ENCODE measurements at places on chromosomes 12 and 14.

DNA sequence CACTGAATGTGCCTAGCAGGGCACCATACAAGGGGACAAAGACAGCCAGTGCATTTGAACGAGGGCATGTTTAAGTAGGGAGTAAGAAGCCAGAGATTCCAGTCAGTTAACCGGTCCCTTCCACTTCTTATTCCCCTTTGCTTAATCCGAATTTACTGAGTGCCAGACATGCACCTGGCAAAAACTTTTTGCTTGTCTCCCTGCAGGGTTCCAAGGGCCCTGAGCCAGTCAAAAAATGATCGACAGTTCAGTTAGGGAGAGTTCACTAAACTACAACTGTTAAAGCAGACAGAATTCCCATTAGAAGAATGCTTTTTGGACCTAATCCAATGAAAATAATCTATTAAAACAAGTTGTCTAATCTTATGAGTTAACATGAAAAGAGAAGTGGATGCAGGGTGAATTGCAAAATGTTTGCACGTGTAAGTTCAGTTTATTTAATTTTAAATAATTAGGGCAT lies 193.8 kb downstream of the TMTC2 start:
- DNase-seq = peak; percentile 22

DNA sequence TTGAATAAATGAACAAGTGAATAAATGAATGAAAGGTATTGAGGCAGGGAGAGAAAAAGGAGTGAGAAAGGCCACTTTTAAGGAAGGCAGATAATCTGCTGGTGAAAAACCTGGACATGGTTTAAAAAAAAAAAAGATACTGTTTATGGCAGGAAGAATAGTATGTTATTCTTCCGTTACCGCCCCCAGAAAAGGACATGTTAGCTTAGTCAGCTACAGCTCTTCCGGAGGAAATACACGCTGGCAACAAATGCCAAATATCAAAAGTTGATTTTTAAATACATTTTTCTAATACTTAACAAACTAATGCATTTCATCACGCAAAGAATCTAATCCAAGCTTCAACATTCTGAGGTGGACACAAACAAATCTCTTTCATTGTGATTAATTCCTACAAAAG lies 43.2 kb downstream of the SLC5A8 start:
- no peak for DNase-seq

DNA sequence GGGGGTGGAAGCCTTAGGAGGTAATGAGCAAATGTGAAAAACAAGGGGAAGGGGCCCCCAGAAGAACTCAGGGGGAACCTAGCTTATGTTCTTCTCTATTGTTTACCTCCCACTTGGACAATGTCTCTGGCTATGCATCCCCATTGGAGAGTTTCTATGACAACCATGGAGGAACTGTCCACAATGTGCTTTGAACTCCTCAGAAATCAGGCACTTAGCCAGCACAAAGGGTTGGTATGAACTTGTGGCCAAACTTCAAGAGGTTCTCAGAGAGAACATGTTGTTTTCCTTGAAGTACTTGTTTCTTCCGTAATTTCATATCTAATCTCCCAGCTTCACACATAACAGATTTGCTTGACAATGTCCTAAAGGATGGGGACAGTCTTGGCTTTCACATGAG lies 202.8 kb upstream of the PELI2 start:
- DNase-seq = no peak

DNA sequence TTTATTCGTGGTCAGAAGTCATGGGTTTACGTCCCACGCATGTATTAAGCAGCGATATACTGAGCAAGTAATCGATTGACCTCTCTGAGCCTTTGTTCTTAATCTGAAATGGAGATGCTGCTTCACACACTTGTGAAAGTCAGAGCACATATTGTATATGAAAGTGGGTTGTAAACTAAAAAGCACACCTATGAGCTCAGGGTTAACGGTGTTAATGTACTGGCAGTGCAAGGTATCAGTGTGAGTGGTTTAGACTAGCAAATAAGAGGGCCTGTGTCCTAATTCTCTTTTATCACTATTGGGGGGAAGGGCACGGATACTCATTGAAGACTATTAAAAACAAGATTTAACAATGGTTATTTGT lies 676 bp downstream of the MRPL42 start:
- DNase-seq = no peak

DNA sequence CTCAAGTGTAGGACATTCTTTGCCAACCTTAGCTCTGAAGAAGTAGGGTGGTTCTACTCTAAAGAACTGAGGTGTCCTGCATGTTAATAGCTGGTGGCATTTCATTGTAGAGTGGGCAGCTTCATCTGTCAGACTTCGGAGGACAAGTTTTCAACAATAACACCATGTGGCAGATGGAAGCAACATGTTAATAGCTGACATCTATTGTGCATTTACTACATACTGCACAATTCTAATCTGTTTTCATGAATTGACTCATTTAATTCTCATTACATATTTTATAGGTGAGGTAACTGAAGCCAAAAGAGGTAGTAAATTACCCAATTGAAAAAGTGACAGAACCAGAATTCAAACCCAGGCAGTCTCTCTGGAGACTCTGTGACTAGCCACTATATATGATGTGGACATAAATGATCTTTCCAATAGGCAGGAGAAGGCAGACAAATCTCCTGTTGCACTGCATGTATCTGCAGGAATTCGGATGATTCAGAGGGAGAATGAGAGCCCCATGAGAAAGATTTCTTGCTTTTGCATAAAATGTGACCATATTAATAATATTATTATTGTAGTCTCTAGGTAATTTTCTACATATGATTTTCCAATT lies 137.2 kb upstream of the E2F7 start:
- no peak for DNase-seq

- no peak for DNase-seq
Measured at GRCh38 chr12:70852416-70853150, 68.0 kb downstream of the PTPRR start.

DNA sequence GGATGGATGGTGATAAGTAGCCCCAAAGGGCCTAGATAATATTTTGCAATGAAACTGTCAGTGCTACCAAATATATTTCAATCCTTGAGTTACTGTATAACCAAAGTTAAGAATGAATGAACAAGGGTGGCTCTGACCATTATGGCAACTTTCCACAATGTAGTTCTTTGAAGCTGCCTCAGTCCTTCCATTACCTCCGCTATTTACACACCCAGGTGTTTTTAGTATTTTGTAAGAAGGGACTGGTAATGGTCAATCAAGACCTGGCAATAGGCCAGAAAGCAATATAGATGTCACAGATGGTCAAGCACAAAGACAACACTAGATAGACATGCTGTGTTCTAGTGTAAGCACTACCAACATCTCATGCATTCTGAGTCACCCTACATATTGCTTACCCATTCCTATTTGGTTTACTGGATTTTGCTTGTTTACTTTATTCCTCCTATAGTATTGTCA lies 16.3 kb downstream of the DUSP16 start:
- DNase-seq = peak; percentile 43

DNA sequence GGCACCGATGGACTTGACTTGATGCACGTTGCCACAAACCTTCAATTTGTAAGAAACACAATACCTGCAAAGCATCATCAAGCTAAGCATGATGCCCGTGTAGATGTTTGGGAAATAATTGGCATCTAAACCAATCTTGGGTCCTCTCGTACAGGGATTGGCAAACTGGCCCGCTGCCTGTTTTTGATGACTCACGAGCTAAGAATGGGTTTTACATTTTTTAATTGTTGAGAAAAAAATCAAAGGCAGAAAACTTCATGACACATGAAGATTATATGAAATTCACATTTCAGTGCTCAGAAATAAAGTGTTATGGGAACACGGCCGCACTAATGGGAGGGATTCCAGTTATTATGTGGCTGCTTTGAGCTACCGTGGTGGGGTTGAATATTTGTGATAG lies 10.9 kb downstream of the MTA1 start:
- DNase-seq = no peak

DNA sequence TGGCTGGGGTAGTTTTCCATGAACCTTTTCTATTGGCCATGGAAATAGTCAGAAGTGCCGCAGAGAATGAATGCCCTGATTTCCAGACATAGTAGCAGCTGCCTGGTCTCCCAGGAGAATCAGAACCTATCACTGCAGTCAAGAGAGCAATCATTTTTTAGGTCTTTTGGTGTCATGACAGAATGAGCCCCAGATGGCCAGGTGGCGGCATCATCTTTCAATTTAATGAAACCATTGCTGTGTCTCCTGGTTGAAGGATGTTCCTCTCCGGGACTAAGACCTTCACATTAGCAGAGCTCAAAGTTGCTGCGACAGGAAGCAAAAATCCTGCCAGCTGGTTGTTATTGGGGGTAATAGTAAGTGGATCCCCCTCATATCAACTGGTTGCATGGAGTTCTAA lies 18.8 kb downstream of the TNFAIP2 start:
- DNase-seq = no peak

DNA sequence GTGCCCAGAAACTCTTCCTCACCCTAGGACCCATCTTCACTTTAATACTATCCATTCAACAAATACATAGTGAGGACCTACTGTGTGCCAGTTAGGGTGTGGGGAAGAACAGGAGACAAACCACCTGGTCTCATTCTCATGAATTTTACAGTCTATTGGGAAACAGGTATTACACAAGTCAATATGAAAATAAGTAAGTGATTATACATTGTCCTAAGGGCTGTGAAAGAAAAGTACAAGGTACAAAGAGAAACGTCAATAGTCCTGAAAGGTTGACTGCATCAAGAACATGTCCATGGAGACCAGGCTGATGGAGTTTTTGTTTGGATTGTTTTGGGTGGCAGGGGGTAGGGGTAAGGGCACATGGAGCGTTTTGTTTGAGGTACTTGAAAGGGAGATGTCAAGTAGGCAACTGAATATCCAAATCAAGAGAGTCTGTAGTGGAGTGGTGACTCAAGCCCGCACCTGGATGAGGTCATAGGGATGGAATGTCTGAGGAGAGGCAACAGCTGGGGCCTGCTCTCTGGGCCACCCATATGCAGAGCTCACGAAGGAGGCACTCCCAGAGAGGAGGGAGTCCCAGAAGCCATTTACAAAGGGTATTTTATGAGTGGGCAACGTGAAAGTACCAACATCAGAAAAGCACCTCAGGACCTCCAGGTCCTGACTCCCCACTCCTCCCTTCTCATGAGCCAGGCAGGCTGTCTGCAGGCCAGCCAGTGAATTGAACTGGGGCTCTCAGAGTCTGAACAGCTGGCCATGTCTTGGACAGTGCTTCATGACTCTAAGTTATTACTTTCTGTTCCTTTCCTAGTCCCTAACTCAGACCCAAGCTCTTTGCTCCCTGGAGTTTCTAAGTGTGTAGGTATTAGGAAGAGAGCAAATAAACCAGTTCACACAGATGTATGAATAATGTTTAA lies 272.0 kb downstream of the ZFP36L1 start:
- DNase-seq = peak; percentile 40

- no peak for DNase-seq
Measured at GRCh38 chr14:83071888-83072501, 1538.3 kb upstream of the SEL1L start.

DNA sequence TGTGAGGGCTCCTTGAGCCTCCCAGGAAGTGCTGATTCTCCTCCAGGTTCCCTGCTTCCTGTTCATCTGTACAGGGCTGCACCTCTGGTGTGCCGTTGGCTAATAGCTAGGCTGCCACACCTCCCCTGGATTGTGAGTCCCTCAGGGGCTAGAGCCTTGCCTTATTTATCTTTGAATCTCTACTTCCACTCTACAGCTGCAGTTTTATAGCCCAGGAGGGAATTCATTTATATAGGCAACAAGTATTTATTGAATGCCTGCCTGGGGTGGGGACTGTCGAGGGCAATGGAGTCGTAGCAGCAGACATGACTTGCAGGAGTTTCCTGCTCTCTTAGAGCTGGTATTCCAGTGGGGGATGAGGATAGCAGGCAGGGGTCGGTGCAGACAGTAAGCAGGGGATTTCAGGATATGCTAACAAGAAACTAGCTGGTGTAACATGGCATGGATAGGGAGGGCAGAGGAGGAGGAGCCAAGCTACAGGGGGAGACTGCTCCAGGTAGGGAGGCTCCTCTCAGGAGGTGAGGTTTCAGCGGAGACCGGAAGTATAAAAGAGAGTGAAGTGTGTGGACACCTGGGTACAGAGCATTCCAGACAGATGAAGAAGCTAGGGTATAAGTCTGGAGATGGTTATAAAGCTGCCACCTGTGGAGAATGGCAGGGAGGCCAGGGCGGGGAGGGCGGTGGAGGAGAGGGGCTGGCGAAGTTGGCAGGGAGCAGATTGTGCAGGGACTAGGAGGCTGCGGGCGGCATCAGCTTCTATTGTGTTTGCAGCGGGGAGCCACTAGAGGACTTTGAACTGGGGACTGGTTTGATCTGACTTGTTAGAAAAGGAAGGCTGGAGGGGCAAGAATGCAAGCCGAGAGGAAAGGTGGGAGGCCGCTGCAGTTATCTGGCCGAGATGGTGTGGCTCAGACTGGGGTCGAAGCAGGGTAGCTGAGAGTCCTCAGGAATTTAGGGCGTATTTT lies 17.2 kb downstream of the USP30 start:
- DNase-seq = no peak

DNA sequence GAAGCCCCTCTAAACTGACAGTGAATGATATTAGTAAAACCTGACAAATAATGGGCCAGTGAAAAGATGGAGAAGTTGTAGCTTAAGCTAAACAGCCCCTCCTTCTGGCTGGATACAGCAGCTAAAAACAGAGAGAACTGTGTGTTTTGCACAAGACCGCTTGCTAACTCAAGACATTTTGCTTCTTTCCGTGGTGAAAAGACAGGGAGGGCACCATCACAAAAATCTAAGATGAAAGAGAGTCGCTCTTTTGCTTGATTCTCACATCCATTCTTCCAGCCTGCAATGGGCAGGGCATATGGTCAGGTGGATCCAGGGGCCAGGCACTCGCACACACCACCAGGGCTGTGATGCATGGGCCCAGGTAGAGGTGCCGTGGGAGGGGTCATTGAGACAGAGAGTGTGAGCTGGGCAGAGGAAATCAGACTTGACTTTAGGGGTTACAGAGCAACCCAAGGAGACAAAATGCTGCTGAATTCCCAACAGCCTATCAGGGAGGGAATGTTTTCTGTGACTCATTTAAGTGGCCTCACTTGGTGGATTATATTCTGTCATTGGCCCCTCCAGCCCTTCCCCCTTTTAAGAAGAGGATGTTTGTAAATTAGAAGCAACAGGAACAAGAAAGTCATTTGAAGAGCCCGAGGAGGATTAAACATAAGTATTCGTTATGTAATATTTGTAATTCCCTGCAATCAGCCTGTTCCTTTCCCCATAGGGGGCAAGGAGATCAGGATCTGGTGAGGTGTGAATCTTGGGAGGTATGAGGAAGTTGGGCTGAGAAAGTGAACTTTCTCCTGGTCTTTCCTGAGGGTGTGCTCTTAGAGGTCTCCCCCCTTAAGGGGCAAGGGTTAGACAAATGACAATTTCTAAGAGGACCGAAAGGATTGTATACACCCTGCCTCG lies 12.3 kb downstream of the EMP1 start:
- DNase-seq = no peak

- peak; percentile 67 for DNase-seq
Measured at GRCh38 chr12:121499929-121500793, 80.7 kb downstream of the KDM2B start.

DNA sequence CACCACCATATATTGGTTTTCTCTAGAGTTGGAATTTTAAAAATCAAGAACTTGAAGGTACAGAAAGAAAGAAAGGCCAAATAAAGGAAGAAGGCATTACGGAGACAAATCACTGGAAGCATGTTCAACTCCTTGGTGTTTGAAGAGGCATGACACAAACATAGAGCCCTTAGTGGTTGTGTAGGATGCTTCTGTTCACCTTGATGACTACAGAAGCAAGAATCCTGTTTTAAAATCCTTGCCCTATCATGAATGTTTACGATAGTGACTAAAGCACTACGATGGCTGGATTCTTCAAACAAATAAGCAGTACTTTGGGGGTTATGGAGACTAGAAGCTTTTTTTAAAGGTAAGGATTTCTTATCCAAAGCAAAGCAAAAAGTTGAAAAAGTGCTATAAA lies 10.3 kb upstream of the ISM2 start:
- DNase-seq = no peak
